RWPE1 (cell line): ENCODE measurements at places on chromosomes 11 and 22.

DNA sequence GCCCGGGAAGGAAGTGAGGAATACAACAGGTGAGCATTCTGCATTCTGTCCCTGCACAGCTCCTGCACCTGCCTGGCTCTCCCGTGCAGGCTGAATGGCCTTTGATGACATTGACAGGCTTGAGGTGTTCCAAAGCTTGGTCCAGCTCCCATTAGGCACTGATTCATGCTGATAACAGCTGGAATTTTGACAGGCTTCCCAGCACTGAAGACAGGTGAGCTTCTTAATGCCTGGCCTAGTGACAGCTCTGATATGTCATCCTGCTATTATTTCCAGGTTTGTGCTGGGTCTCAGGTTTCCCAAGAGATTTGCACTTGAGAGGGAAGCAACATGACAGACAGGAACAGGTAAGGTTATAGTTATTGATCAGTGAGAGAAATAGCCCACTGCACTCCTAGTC, 58.0 kb upstream of the MTNR1B start:
- DNase-seq, result no peak

- DNase-seq, result no peak
These were observed 258.2 kb upstream of the FAT3 start for GRCh38 chr11:91966368-91966767.

DNA sequence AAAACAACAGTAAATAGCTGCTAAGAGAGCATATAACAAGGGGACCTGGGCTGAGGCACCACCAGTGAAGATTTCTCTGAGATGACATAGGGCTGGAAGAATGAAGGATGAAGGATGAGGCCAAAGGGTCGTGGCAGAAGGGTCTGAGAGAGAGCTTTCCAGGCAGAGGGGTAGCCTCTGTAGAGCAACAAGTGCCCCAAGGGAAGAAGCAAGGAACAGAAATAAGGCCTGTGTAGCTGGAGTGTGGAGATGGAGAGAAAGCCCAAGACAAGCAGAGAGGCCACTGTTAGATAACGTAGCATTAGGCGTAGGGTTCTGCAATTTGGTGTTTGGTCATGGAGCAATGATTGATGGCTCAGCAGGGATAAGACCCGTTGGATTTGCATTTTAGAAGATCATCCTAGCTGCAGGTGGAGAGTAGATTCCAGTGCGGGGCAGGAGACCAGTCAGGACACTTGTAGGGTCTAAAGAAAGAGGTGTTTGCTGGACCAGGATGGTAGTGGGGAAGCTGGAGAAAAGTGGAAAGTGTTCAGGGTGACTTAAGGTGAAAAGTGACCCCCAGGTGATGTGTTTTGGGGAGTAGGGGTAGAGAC, 47.6 kb downstream of the EXPH5 start:
- DNase-seq, result no peak

GRCh38 chr11:101786916-101787315, 127.9 kb upstream of the CEP126 start:
- no peak for DNase-seq

GRCh38 chr11:26688701-26689100, 33.2 kb downstream of the SLC5A12 start:
- DNase-seq, result no peak

DNA sequence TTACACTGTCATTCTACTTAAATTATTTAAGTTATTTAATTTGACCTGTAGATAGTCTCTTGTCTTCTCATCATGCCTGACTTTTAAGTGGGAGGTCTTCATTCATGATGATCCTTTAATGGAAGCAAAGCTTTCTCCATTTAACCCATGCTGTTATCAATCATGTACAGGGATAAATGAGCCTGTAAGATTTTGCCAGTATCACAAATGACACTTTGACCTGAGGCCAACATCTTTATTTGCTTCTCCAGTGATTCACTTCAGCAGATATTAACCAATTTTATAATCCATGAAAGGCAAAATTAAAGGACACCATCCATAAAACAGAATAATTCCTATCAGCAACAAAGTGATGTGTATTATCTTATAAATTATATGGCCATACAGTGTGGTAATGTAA, 7.7 kb downstream of the CCDC73 start:
- DNase-seq, result no peak

DNA sequence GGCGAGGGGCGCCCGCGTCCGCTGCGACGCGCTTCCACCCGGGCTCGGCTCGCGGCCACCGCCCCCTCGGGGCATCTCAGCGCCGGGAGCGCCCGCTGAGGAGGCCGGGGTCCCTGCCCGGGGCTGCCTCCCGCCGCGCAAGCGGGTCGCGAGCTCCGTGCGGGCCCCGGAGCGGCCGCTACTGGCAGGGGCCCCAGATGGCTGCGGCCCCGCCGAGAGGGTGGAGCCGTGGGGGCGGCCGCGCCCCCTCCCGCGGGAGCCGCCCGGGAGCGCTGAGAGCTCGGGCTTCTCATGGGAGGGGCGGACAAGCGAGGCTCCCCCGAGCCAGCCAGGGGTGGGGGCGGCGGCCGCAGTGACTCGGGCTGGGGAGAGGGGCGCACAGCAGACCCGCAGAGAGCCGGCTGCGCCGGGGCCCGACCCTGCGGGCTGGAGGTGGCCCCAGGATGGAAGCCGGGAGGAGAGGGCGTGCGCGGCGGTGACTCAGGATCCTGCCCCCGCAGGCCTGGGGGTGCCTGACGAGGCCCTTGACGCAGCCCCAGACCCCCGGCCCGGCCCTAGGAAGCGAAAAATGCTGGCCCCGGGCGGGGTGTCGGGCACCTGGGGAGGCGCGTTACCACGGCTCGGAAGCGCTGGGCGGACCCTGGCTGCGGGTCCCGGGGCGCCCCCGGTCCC, 603 bp upstream of the ZFTA start:
- peak; percentile 21 for DNase-seq

GRCh38 chr11:95832763-95833162, 42.5 kb downstream of the CEP57 start:
- DNase-seq, result no peak

- DNase-seq, result no peak
These were observed 12.1 kb upstream of the OMP start for GRCh38 chr11:77090373-77091111.

GRCh38 chr11:57155838-57156607, 25.7 kb upstream of the LRRC55 start:
- DNase-seq, result no peak

DNA sequence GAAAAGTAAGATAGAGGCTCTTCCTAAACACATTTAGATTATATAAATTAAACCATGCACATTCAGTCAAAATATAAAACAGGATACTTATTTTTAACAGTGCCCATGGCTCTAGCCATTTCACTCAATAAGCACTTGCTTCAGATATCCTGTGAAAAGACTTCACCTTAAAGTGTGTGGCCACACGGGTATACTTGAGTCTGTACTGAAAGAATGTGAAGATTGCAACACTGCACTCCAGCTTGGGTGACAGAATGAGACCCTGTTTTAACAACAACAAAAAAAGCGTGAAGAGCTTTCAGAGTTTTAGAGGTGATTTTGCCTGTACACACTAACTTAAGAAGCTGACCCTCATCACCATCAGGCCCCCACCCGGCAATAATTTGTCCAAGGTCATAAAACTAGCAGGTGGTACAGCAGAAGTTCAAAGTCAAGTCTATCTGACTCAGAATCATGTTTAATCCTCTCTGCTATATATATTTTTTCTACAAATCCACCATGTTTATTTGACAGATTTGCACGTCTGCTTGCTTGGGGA, 203.5 kb upstream of the GUCY1A2 start:
- DNase-seq, result no peak

- peak; percentile 75 for DNase-seq
These were observed 90.1 kb downstream of the ETS1 start for GRCh38 chr11:128497061-128497775.

GRCh38 chr11:58227956-58228615, 632 bp downstream of the OR10Q1 start:
- DNase-seq, result no peak

DNA sequence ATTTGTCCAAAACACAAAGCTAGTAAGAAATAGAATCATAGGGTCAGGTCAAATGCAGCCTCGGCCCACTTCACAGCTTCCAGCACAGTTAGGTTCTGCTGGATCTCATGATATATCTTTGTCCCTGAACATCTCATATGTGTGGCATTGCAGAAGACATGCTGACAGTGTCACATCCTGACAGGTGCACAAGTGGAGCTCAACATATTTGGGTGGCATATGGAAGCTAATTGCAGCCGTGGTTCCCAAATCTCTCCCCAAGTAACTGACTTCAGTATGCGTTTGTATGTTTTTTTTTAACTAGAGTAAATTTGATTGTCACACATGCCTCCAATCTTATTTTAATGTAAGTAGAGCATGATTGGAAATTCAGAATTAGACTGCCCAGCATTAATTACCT, 33.4 kb downstream of the NAV2 start:
- no peak for DNase-seq

DNA sequence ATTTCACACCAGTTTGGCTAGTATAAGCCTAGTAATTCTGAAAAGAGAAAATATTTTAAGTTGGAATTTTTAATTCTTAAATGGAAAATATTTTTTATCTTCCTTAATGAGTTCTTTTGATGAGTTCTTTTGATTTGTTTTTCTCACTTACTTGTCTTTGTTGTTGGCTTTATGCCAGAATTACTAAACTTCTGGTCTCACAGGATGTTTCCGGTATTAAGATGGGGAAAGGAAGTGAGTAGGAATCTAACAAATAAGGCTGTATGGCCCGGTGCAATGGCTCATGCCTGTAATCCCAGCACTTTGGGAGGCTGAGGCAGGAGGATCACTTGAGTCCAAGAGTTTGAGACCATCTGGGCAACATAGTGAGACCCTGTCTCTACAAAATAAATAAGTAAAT, 106.4 kb downstream of the ARHGAP42 start:
- DNase-seq, result no peak

GRCh38 chr11:113818426-113818825, 38.8 kb downstream of the CLDN25 start:
- DNase-seq, result no peak

- no peak for DNase-seq
These were observed at the start of gene TMPRSS5 for GRCh38 chr11:113705871-113706655. Gene TMPRSS5, minus strand, starts transcription at chr11:113706308. Its CDS starts 84 bp downstream, at chr11:113706224.

- DNase-seq, result peak; percentile 88
These were observed 174.4 kb downstream of the MAML2 start for GRCh38 chr11:96168623-96169022.

DNA sequence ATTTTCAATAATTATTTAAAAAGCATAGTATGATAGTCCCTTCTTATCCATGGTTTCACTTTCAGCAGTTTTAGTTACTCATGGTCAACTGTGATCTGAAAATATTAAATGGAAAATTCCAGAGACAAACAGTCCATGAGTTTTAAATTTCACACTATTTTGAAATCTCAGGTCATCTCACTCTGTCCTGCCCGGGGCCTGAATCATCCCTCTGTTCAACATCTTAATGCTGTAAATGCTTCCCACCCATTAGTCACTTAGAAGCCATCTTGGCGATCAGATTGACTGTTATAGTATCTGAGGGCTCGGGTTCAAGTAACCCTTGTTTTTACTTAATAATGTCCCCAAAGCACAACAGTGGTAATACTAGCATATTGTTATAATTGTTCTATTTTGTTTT, 1509.3 kb downstream of the FAM181B start:
- no peak for DNase-seq

DNA sequence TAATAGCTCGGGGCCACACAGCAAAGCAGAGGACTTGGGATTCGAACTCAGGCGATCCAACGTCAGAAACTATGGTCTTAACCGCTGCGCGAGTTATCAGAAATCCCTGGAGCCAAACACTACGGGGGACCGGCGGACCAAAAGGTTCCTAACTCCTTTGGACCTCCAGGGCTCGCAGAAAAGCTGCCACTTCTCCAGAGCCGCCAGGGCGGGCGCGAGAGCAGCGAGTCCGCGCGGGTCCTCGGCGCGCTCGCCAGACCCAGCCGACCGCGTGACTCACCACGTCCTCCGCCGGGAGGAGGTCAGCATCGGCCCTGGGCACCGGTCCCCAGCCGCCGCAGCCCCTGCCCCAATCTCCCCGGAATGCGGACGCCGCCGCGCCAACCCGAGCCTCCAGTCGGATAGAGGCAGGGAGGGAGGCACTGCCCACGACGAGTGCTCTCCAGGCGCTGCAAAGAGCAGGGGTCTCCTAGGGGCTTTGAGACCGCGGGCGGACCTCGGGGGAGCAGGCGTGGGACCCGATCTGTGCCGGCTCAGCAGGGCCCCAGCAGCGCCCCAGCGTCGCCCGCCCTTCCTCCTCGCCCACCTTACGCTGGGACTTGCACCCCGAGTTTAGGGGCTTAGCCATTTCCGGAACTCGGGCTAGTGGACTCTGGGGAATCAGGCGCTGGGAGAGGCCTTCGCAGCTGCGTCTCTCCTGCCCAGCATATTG, 6.2 kb upstream of the ALX4 start:
- DNase-seq, result no peak

DNA sequence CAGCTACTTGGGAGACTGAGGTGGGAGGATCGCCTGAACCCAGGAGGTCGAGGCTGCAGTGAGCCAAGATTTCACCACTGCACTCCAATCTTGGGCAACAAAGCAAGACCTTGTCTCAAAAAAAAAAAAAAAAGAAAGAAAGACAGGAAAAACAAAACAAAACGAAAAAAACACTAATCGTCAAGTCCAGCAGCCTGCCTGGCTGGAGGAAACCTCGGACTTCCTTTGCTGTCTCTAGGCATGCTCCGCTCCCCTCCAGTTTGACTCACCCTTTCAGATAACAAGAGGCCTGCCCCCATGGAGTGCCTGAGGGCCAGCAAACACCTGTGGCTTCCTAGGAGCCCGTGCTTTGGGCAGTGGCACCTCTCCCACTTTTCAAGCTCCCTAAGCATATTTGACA, 28.8 kb upstream of the CHKA start:
- DNase-seq, result peak; percentile 45

GRCh38 chr11:104893876-104894275, 4.4 kb downstream of the CASP12 start:
- no peak for DNase-seq

DNA sequence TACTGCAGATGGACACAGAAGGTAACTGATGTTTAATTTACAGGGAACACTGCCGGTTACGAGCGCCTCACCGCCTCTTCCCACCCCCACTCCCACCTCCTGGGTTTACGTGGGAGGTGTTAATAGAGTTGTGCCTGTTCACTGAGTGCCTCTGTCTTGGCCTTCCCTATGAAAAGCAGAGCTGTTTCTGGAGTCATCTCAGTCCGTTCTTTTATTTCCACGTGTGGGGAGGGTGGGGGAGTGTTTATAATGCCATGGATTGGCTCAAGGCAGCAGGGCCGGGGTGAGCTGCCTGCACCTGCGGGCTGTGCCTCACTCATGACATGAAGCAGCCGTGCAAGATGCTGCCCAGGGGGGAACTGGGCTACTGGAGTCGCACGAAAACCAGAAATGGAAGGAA, 322.7 kb downstream of the CADM1 start:
- no peak for DNase-seq

DNA sequence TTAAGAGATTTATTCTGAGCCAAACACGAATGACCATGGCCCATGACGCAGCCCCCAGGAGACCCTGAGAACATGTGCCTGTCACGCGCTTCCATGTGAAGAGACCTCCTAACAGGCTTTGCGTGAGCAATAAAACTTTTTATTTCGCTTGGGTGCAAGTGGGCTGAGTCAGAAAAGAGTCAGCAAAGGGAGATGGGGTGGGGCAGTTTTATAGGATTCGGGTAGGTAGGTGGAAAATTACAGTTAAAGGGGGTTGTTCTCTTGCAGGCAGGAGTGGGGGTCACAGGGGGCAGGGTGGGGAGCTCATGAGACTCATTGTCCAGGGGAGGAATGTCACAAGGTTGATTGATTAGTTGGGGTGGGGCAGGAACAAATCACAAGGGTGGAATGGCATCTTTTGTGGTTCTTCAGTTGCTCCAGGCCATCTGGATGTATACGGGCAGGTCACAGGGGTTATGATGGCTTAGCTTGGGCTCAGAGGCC, 77.2 kb upstream of the FTH1 start:
- DNase-seq, result peak; percentile 9
